Umbilical cord (tissue), 2 donors: ENCODE measurements at places on chromosomes 2 and 18. TPM values are rescaled to one million over a fixed set of nuclear protein-coding genes. Genes with fewer than 3 reads are reported as not detected.

Gene NPPC
- not detected for total RNA-seq

Gene SLC19A3
- 6.7 TPM for total RNA-seq

DNA sequence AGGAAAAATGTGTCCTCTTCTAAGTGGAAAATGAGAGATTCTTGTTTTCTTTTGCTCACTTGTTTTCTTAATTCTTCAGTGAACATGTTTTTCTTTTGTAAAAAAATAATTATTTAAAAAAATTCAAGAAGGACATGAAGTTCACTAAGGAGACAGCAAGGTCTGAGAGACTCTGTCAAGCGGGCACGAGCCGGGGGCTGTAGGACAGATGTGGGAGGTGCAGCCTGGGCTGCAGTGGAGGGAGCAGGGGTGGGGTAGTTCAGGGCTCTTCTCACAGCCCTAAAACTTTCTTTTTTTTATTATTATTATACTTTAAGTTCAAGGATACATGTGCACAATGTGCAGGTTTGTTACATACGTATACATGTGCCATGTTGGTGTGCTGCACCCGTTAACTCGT lies 4.3 kb upstream of the HDAC4 start:
- no peak for DNase-seq

DNA sequence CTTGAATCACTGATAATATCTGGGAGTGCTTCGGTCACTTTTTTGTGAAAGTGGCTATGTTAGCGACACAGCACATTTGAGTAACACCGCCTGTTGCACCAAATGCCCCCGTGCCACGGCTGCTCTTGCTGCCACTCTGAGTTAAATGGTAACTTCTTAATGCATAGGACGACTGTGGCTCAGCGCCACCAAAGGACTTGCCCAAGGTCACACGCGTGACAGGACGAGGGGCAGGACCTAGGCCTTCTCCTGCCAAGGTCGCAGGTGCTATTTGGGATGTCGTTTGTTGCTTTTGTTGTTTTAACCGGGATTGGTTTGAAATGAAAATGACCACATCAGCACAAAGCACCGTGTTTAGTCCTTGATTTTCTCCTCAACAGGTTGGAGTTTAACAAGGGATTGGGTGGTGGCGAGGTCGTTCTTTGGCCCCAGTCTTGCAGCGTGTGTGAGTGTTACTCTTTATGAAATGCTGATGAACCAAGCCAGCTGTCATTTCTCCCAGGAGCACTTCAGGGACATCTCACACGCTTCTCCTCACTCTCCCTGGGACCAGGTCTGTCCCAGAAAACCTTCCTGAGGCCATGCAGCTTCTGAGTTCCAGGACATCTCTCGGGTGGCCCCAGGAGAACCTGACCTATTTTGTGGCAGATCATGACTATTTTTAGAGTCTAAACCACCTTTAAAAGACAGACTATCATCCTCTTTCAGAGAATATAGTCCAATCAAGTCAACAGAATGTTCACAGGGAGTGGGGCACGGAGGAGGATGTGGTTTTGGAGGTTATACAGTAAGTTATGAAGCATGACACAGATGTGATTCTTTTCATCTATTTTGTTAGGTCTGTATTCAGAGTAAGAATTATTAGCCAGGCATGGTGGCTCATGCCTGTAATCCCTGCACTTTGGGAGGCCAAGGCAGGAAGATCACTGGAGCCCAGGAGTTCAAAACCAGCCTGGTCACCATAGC lies 49.9 kb downstream of the MTCL1 start:
- no peak for DNase-seq

GRCh38 chr18:3427944-3428343 lies 22.0 kb upstream of the TGIF1 start:
- DNase-seq = no peak
